H54 (cell line): ENCODE measurements at places on chromosomes 6 and 20.

GRCh38 chr20:50512323-50512722, 2.1 kb downstream of the PTPN1 start:
- no peak for DNase-seq

- DNase-seq = no peak
These were observed 27.3 kb downstream of the IGF2R start for GRCh38 chr6:159996087-159996622.

GRCh38 chr6:78302411-78302810, 564.9 kb upstream of the IRAK1BP1 start:
- no peak for DNase-seq

GRCh38 chr20:36339646-36340592, 33.8 kb downstream of the DLGAP4 start:
- no peak for DNase-seq

DNA sequence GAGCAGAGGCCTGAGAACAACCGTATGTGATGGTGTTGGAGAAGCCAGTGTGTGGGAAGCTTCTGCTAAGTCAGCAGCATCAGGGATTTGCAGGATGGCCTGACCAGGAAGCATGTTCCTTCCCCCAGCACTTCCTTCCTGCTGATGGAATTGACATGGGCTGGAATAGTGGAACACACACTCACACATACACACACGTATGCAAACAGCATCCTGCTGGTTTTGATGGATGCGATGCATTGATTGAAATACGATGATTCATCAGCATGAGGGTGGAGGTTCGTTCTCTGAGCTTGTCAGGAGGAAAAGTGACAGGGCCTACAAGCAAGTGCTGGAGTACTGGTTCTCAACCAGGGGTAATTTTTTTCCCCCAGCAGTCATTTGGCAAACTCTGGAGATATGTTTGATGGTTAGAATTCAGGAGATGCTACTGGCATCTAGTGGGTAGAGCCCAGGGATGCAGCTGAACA, 229.1 kb downstream of the NFATC2 start:
- no peak for DNase-seq

DNA sequence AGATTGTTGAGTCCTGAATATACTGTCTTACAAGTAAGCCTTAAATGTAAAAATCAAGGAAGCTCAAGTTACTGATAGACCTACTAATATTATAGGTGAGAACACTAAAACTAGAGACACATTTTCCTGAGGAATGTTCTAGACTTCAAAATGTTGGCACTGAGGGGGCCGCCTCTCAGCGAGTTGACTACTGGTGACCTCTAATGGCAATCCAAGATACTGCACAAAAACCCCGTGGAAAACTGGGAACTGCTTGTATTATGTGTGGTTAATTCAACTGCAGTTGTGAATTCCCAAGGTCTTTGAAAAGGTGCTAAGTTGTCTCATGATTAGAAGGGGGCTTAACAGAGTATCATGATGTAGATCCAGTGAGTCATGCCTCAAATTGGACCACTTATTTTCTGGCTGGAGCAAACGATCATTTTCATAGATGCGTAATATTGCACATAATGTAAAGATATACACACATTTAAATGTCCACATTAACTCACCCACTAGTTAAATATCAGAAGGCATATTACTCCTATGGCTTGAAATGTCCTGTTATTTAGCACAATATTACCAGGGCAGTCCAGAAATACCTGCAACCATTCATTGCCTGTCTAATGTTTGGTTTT, 336.2 kb downstream of the FOXA2 start:
- DNase-seq = peak; percentile 6

GRCh38 chr6:85192186-85192585, 257.7 kb upstream of the NT5E start:
- no peak for DNase-seq

- DNase-seq = no peak
These were observed 74.1 kb downstream of the ASXL1 start for GRCh38 chr20:32432277-32432676.

DNA sequence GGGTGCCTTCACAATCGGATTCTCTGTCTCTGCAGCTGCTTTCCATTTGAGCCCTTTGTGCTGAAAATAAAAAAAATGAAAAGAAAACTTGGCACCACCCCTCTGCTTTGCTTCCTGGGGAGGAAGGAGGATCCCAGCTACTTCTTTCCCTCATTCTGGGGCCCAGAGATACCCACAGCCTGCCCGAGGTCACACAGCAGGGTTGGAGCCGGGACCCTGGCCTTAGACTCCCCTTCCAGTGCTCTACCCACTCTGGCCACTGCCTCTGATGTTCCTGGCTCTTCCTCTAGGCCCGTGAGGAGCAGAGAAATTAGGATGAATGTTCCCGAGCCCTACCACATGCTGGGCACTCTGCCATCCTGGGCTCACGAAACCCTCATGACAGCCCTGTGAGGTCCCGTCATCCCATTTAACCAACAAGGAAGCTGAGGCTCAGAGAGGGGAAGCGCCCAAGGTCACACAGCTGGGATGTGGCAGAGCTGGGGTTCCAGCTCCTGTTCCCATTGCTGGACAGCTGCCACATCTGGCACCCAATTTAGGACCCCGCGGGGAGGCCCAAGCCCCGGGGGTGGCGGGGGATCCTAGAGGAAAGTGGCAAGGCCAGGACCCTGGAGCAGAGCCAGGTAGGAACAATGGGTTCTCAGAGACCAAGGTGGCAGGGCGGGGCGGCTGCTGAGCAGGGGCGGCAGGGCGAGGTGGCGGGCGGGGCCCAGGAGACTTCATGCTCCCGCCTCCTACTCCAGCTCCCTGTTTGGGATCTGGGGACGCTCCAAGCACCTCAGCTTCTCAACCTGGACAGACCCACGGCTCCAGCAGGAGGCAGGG, 76.6 kb downstream of the CEBPB start:
- no peak for DNase-seq

GRCh38 chr6:105458551-105458950, 55.7 kb upstream of the PREP start:
- no peak for DNase-seq

DNA sequence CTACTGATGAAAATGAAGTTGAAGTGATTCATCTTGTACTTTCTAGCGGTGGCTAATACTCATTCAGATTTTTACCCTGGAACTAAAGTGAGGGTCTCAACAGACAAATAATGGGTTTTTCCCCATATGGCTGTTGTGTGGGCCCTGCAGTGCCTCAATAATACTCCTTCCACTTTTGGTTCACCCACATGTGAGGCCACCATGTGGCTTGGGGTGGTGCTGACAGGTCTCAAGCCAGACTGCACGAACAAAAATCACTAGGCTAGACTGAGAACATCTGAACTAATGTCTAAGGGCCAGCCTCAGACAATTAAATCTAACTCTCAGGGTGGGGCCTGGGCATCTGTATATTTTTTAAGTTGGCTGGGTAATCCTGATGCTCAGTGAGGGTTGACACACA, 7.9 kb upstream of the COL12A1 start:
- DNase-seq = no peak

- DNase-seq = no peak
These were observed 4.6 kb downstream of the MDGA1 start for GRCh38 chr6:37693079-37693478.

- DNase-seq = no peak
These were observed 82.8 kb downstream of the ATRN start for GRCh38 chr20:3553663-3554062.

GRCh38 chr20:6311841-6312655, 189.2 kb upstream of the FERMT1 start:
- DNase-seq = no peak

- no peak for DNase-seq
These were observed 531.9 kb downstream of the QKI start for GRCh38 chr6:163946437-163946836.

DNA sequence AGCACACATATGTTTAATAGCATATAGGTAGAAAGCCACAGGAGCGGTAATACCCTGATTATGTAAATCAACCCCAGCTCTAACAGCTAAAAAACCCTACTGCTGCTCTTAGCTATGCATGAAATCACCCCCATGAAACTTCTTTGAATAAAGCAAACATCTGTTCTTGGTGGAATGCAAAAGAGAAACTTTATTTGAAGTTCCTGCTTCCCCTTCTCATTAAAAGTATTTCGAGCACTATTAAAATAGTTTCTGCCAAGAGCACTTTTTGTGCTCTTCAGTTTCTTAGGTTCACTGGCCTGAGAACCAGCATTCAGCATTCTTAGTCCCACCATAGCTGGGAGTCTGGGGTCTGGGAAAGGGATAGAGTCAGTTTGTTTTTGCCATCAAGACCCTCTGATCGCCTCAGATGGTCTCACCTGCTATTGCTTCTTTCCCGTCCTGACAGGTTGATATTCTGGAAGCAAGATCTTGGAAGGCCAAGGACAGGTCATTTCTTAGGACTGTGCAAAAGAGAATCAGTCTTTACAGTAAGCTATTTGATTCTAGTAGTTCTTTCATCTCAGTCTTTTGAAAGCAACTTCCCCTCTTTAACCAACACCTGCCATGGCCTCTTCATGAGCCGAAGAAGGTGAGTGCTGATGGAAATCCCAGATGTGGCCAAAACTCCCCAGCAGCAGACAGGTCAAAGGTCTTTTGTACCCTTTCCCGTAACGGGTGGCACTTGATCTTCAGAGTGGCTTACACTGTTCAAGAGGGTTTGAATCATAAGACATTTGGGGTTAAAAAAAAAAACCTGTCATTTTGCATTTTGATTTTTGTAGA, 76.5 kb upstream of the TMEM170B start:
- DNase-seq = no peak

DNA sequence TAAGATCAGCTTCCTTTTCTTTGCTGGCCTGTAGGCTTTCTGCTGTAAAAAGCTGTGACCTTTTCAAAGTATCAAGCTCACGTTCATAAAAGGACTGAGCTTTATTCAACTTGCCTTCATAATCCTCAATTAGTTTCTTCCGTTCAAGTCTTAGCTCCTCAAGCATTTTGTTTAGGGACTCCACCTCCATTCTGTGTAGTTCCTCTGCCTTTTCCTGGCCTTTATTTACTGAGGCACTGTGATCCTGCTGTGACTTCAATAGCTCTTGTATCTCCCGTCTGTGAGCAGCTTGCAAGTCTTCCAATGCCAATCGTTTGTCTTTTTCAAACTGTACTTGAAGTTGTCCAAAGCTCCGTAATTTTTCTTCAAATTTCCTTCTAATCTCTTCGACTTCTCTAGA, 54.4 kb downstream of the FAM184A start:
- DNase-seq = no peak

DNA sequence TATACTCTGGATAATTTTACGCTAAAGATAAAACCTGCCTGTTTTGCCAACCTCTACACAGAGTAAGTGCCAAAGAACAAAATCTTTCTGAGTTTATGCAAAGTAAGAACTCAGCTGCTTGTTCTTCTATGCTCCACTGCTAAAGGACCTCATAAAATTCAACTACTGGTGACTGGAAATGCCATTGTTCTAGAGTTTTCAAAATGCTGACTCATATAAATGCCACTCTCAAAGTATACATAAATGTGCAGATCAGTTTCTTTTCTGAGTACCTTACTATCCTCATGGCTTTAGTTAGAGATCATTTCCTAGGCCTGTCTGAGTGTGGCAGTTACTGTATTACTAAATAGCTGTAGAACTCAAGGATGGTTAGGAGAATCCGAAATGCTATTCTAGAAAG, 45.6 kb downstream of the LYRM4 start:
- no peak for DNase-seq

- no peak for DNase-seq
These were observed 78.9 kb downstream of the CD24 start for GRCh38 chr6:106895703-106896040.

GRCh38 chr6:107369493-107369892, 89.9 kb downstream of the PDSS2 start:
- no peak for DNase-seq

- DNase-seq = no peak
These were observed 170.4 kb upstream of the THEMIS start for GRCh38 chr6:128071212-128071611.

DNA sequence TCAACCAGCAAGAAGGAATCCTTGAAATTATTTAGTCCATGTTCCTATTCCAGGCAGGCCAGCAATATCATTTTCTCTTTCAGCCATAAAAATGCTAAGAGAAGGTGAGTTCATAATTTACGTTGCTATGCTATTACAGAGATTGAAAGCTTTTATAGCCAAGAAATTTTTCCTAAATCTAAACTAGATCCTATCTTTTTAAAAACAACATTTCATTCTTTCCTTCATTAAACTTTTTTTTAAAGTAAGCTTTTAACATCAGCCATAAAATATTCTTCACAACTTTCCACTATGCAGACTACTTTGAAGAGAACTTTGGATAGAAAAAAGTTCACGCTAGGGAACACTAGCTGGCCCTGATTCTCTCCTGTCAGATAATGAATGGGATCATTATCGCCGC, 159.8 kb downstream of the RPS12 start:
- no peak for DNase-seq

DNA sequence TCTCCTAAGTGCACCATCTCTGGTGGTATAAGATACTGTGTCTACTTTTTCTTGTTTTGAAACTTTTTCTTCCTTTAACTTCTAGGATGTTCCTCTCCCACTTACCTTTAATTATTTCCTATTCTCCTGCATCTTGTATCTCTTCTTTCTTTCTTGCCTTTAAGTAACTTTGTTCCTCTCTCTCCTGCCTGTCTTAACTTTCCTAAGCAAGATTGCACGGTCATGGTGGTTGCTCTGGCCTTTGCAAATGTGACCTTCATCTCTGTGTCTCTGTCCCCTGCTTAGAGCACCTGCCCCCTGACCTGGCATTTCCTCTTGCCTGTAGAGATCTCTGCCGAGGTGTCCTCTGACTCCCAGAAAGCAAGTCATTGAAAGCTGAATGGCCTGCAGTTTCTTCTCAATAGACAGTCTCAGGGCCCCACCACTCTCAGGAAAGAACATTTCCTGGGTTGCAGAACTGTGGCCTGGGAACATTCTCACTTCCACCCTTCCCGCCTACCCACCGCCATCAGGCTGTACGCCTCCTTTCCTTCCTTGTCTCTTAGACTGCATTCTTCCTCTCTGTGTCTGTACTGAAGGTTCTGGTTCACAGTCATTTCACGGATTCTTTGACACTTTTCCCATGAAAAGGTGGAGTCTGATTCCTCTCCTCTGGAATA, 12.8 kb downstream of the ZDHHC14 start:
- DNase-seq = no peak

- no peak for DNase-seq
These were observed 7.6 kb upstream of the BMP5 start for GRCh38 chr6:55882718-55883569.

DNA sequence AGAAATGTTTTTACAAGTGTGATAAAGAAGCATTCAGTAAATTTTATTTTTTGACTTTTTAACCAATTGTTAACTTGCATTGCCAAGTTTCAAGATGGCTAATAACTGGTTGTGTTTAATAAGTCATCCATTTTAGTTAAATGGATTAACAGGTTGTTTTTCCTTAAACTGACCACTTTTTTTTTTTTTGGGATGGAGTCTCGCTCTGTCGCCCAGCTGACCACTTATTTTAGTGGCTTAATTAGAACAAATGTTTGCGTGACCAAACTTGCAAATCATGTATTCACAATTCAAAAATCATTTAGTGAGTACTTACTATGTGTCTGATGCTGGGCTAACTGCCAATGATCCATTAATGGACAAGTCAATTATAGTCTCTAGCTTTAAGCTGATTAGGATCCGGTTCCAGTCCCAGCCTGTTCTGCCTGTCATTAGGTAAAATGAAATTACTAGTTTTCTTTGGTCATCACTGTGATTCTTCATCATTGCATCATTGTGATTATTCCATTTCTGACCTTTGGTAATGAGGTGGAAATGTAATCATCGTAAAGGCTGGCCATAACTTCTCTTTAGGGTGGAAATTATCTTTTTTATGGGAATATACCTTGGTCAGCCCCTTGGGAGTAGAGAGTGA, 729.2 kb upstream of the MARCKS start:
- no peak for DNase-seq
